Stimulated activated CD4-positive, alpha-beta T cell treated with anti-CD3 and anti-CD28 coated beads, Interleukin-1b, Interleukin-23, amount 100 ng/mL, for 24 hours (primary cell): ENCODE measurements at places on chromosomes 5 and 9.
A peak's percentile ranks its signal among the peaks of the same experiment; 100 is the strongest.

GRCh38 chr5:122273696-122274095 is 38.3 kb upstream of the SNCAIP start:
- DNase-seq: no peak

GRCh38 chr5:80092486-80093107 is 57.4 kb downstream of the THBS4 start:
- DNase-seq: no peak

DNA sequence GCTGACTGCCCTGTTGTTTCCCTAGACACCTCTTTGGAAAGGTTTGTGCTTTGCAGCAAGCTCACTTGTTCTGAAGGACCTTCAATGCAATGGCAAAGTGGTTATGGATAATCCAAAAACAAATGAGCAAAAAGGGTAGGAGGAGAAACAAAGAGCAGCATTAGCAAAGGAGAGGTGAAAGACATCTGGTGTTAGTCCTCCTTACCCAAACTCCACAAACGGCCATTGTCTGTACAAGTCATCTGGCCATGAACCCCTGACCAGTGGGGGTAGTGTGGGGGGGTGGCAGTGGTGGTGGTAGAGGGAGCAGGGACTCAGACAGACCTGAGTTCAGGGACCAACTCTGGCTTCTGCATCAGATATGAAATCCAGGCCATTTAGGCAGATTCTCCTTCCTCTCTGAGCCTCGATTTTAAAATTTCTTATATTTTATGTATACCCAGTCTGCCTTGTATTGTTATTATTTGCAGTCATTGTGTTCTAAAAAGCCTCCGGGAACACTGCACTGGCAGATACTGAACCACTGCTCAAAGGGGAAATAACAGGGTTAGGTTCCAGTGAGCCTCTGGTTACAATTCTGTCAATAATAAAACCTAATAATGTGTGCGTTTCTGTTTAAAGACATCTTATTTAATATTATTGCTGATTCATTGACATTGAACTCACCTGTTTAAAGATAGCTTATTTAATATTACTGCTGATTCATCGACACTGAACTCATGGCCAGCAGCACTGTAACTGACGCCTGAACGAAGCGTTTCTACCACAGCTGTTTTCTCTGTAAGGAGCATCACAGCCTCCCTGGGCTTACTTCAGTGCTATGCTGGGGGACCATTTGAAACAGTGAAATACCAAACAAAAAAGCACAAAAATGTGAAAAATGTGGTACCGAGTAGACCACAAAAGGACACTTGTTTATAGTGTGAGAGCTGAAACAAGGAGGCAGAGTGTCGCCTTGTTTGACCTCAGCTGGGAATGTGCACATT is 156.0 kb downstream of the SEC61B start:
- no peak for DNase-seq

- DNase-seq: no peak
Observed at GRCh38 chr9:94927048-94927761, 200.7 kb downstream of the AOPEP start.

GRCh38 chr9:13110766-13111417 is 168.6 kb downstream of the MPDZ start:
- DNase-seq: no peak

DNA sequence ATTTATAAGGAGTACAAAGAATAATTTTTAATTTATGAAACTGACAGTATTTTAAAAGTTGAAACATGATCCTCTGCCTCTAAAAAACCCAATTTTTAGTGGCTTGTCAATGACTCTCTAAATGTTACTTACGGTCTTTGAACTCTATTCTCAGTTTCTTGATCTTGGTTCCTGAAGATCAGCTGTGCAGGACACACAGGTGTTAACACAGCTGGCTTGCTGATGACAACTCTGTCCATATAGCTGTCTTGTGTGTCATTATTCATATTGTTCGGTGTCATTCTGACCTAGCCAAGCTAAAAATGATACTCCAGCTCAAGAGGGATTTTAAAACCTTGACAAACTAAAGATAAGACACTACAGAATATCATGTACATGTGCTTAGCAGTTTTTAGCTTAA is 314.5 kb downstream of the CCDC171 start:
- DNase-seq: no peak

DNA sequence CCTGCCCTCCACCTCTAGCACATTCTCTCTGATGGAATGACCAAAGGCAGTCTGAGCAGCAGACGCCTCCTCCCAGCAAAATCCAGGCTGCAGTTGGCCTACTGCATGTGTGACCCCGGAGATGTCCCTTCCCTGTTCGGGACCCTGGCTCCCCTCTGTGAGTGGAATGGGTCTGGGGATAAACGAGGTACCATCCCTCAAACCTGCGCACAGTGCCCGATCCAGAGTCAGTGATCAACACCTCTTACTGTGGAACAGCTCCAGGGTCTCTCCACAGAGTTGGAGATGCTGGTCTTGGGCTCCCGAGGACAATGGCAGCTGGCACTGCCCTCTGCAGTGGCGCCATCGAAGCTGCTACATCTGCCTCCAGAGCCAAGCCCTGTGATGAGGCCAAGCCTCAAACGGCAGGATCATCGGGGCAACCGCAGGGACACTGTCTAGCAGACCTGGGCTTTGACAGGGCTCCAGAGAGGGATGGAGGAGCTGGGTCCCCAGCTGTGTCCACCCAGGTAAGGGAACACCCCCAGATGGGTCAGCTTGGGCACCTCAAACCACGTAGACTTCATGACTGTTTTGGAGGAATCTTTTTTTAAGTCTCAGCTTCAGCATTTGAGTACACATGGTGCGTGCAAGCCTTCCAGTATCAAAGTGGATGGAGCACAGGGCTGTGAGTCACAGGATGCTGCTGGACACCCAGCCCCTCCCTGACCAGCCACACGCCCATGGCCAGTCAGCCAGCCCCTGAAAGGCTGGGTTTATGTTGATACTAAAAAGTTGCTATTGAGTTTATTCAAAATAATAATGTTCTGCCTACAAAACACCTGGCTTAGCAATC is 13.0 kb downstream of the MED10 start:
- no peak for DNase-seq

DNA sequence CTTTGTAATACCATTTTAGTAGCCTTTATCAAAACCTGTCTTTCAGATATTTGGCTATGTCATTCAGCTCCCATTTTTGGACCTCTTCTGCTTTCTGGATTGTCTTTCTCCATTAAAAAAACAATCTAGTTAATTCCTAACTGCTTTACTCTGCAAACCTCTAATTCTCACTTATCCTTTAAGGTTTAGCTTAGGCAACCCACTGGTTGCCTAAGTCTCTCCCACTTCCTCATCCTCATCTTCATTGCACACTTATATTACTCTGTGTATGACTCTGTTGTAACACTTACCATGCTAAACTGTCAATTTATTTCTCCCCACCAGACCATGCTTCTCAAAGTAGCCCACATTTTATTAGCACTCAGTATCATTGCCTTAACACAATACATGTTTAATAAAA is 205.0 kb upstream of the DMRTA1 start:
- no peak for DNase-seq

DNA sequence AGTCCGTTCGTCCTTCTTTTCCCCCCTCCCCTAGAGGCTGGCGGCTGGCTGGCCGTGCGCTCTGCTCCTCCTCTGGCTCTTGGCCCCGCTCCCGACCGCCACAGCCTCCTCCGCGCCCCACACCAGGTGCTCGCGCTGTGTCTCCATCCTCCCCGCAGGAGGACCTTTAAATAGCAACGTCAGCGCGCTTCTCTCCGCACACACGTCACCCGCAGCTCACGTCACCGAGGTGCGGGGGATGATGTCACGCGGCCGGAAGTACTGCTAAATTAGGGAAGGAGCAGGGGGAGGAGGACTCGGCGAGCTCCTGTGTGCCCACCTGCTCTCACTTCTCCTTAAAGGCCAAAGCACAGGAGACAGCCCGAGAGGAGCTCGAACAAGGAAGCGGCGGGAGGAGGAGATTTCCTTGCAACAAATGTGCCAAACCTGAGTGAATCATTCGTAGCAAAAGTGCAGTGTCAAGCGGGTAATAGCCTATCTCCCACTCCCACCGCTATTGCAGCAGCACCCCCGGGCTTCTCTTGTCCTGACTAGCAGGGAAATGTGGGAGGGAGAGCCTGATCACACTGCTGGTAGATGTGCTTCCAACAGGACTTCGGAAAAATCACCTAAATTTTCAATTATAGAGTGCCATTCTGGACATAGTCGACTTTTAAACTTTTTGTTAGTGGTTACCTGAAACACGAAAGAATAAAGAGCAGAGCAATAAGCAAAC is 614 bp upstream of the HOMER1 start:
- DNase-seq: peak; percentile 72
